Smooth muscle cell of the brain vasculature (primary cell): ENCODE measurements at places on chromosomes 3 and 15.

DNA sequence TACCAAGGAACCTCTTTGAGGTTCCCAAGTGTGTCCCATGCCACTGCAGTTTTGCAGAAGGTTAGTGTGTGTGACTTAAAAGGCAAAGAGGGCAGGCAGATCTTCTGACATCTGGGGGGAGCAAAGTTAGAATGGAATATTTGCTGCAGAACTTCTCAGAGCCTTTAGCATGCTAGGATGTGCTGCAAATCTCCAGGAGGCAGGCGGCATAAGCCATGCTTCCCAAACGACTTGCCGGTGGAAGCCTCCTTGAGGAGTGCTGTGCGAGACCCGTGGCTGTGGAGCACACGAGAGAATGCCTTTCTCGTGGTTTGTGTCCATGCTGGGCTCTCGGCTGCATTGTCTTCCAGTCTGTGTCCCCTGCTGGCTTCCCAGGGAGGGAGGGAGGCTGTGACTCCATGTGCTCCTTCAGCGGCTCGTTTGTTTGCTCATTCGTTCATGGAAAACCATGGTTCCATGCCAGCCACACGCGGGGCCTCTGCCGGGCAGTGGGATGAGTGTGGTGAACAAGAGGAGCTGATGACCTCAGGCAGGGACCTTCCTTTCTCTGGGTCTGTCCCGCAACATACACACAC, 13.8 kb downstream of the HDAC11 start:
- DNase-seq = no peak

GRCh38 chr15:39153058-39153714, 427.7 kb upstream of the THBS1 start:
- no peak for DNase-seq

- no peak for DNase-seq
These were observed 54.0 kb downstream of the TIPARP start for GRCh38 chr3:156728267-156728985.

GRCh38 chr15:75045332-75046015, 22.1 kb downstream of the PPCDC start:
- DNase-seq = no peak

- no peak for DNase-seq
These were observed 11.6 kb downstream of the DUOX1 start for GRCh38 chr15:45141386-45141785.
